Adrenal gland (tissue), 19 donors: ENCODE measurements at places on chromosomes 13 and 19.
A peak's percentile ranks its signal among the peaks of the same experiment; 100 is the strongest.

DNA sequence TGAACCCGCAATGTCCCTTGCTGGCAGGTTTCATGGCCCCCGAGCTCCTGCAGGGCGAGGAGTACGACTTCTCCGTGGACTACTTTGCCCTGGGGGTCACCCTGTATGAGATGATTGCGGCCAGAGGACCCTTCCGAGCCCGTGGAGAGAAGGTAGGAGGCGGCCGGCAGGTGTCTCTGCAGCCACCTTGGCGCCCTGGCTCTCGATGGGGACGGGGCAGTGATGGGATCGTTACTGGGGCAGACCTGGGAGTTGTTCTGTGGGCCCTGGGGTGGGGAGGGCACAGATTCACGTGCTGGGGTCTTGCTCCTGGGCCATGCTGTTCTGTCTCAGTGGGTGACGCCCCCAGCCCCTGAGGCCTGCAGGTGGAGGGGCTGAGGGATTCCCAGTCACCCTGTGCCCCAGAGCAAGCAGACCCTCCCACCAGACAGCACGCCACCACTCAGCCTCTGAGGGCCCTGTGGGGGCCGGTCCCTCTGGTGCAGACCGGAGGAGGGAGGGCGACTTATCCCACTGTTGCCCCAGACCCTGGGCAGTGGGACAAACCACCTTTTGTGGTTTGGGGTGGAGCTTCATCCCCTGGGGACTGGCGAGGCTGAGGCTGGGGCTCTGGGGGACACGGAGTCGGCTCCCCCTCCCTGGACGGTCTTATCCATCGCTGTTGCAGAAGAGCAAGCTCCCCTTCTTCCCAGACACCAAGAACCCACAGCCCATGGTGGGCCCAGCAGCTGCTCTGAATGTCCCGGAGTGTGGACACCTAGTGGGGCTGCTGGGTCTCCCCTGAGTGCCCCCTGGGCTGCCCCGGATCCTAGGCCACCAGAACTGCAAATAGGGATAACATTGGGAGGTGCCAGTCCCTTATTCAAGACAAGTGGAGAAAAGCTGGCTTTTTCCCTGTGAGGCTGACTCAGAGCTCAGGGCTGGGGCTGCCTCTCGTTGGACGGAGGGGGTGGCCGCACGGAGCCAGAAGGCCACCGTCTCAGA, 27.5 kb upstream of the TMEM255B start:
- no peaks in the 10 kb centered on the region for H3K36me3 ChIP-seq
- peaks cover 5% of the 10 kb centered on the region for H3K27me3 ChIP-seq
- H3K4me3 ChIP-seq = no peak overlapping the region

- peak overlapping the region; percentile 96 for H3K27ac ChIP-seq
- peaks cover 16% of the 10 kb centered on the region for H3K4me1 ChIP-seq
- H3K27me3 ChIP-seq = no peaks in the 10 kb centered on the region
- peak overlapping the region; percentile 55 for H3K4me3 ChIP-seq
- no peaks in the 10 kb centered on the region for H3K36me3 ChIP-seq
These were observed 552 bp downstream of the KPNA3 start for GRCh38 chr13:49791711-49792549.

DNA sequence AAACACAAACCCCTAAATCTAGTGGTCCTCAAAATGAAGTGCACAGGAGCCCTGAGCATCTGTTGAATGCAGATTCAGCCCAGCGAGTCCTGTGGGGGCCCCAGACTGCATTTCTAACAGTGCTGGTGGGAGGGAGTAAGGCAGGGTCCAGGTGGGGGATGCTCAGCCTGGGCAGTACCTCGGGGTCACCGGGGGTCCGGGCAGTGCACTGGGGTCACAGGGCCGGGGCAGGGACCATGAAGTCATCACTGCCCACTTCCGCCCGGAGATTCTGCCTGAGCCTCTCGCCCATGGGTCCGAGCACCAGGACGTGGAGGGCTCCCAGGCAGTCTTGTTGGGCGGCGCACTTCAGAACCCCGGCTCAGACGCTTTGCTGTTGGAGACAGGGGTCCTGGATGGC, 838 bp upstream of the ATP4B start:
- H3K4me1 ChIP-seq = no peaks in the 10 kb centered on the region
- no peak overlapping the region for H3K27ac ChIP-seq
- no peak for DNase-seq

DNA sequence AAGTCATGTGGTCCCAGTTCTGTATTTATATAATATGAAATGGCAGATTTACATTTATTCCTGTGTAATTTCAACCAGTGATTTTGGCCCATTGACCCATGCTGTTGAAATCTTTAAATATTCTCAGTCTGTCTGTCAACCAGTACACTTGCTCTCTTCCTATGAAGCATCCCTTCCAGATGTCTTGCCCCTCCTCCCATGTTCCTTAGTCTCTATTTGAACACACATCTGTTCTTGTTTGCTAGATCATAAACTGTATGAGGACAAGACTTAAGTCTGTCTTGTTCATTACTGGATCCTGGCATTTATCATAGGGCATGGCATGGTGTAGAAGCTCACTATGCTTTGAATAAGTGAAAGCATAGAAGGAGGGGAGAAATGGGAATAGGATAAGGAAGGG, 34.9 kb downstream of the STARD13 start:
- peak overlapping the region; percentile 68 for H3K27ac ChIP-seq
- DNase-seq = no peak
- no peaks in the 10 kb centered on the region for H3K36me3 ChIP-seq
- H3K4me1 ChIP-seq = peaks cover 37% of the 10 kb centered on the region

DNA sequence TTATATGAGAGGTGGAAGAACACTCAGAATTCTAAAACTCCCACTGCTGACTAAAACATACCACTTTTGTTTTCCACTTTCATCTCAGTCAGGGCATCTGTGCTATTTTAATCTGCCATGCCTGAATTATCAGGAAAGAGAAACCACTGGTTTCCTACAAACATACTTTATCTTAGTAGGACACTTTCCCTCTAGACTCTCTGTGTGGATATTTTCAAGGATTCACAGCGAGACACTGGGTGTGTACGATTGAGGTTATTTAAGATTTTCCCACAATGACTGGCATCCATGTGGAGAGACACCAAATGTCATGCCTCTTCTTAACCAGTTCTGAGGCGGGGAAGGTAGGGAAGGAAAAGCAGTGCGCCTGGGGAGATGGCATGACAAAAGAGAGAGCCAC, 212.2 kb downstream of the ENOX1 start:
- H3K4me3 ChIP-seq = no peak overlapping the region
- no peak overlapping the region for H3K27ac ChIP-seq
- no peaks in the 10 kb centered on the region for H3K4me1 ChIP-seq
- H3K27me3 ChIP-seq = no peaks in the 10 kb centered on the region
- no peaks in the 10 kb centered on the region for H3K36me3 ChIP-seq
- no peak for DNase-seq

DNA sequence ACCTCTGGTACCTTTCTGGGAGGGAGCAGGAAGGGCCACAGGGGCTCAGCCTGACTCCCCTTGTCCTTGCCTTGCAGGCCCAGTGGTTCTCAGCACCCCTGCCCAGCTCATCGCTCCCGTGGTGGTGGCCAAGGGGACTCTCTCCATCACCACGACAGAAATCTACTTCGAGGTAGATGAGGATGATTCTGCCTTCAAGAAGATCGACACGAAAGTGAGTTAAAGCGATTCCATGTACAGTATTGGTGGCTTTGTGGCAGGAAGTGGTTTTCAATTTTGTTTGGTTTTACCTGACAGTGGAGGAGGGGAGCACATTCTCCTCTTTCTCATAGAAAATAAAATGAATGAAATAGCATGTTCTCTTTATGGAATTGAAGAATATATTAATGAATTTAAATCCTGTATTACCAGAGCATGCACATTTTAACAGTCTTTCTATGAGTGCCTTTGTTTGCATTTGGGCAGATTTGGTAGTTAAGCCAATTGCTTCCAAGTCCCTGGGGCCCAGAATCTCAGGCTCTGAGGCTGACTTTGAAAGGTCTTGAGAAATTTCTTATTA, 4.1 kb downstream of the MAB21L1 start:
- no peak for DNase-seq
- no peak overlapping the region for H3K4me3 ChIP-seq
- no peaks in the 10 kb centered on the region for H3K4me1 ChIP-seq
- H3K27me3 ChIP-seq = no peaks in the 10 kb centered on the region
- H3K27ac ChIP-seq = no peak overlapping the region

GRCh38 chr19:623974-624373, 9.4 kb downstream of the POLRMT start:
- H3K4me1 ChIP-seq = no peaks in the 10 kb centered on the region
- no peak overlapping the region for H3K4me3 ChIP-seq
- no peak overlapping the region for H3K27ac ChIP-seq
- H3K36me3 ChIP-seq = no peaks in the 10 kb centered on the region

- no peak overlapping the region for H3K27ac ChIP-seq
- H3K4me3 ChIP-seq = no peak overlapping the region
- no peaks in the 10 kb centered on the region for H3K36me3 ChIP-seq
- no peak for DNase-seq
These were observed 114.2 kb downstream of the TEX29 start for GRCh38 chr13:111434578-111435159.

DNA sequence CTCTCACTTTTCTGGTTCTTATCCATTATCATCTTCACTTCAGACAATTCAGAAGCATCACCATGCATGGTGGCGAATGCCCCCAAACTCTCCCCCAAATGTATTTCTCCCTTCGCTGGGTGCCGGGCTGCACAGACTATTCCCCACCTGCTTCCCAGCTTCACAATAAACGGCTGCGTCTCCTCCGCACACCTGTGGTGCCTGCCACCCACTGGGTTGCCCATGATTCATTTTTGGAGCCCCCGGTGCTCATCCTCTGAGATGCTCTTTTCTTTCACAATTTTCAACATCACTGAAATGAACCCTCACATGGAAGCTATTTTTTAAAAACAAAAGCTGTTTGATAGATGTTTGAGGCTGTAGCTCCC, 2.8 kb upstream of the F10 start:
- no peaks in the 10 kb centered on the region for H3K36me3 ChIP-seq
- H3K27me3 ChIP-seq = no peaks in the 10 kb centered on the region
- no peaks in the 10 kb centered on the region for H3K4me1 ChIP-seq

DNA sequence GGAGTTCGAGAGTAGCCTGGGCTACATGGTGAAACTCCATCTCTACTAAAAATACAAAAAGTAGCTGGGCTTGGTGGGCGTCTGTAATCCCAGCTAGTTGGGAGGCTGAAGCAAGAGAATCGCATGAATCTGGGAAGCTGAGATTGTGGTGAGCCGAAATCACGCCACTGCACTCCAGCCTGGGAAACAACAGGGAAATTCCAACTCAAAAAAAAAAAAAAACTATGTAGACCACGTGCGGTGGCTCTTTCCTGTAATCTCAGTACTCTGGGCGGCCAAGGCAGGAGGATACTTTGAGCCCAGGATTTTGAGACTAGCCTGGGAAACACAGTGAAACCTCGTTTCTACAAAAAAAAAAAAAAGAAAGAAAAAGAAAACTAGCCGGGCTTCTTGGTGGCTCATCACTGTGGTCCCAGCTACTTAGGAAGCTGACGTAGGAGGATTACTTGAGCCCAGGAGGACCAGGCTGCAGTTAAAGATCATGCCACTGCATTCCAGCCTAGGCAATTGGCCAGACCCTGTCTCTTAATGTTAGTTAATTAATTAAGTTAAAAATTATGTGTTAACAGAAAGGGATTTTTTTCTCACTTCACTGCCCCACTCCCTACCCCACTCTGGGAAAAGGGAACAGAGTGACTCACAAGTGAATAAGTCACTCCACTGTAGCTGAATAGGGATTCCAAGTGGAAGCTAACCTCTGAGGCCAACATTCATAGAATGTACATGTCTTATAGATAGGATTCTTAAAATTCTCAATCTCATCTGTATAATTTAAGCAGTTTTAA, 2.2 kb downstream of the ZNF83 start:
- H3K4me1 ChIP-seq = peaks cover 10% of the 10 kb centered on the region
- H3K27me3 ChIP-seq = no peaks in the 10 kb centered on the region
- no peak overlapping the region for H3K4me3 ChIP-seq
- no peak for DNase-seq

DNA sequence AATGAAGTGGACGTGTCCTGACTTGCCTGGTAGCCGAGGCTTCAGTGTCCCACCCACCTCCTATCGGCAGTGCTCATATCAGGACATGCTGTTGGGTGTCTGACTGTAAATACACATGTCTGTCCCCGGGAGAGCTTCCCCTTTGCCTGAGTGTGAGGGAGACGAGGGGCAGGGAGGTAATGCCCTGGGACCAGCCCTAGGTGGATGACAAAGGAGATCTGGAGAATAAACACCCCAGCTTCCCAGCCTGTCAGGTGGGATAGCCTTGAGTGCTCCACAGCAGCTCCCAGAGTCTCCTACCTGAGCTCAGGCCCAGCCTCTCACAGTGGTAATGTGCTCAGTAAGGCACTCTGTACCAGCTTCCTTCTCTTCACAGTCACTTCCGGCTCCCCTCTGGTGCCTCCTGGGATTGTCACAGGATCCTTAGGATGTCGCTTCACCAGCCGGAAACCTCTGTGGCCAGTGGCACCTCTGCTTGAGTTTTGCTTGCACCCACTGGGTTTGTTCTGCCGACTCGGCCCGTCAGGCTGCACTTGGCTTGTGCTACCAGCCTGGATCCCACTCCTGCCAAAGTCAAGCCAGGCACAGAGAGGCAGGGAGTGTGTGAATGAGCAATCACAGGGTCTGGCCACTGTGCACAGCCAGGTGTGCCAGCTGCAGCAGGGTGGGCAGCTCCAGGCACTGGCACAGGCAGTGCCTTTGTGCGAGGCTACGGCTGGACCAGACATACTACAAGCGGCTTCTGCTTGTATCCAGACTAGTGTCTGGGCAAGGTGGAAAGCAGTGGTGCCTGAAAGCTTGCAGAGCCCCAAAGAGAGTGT, 54.4 kb upstream of the RGCC start:
- no peaks in the 10 kb centered on the region for H3K27me3 ChIP-seq
- no peak for DNase-seq
- H3K36me3 ChIP-seq = no peaks in the 10 kb centered on the region
- no peak overlapping the region for H3K27ac ChIP-seq
- H3K4me1 ChIP-seq = no peaks in the 10 kb centered on the region
- H3K4me3 ChIP-seq = no peak overlapping the region

DNA sequence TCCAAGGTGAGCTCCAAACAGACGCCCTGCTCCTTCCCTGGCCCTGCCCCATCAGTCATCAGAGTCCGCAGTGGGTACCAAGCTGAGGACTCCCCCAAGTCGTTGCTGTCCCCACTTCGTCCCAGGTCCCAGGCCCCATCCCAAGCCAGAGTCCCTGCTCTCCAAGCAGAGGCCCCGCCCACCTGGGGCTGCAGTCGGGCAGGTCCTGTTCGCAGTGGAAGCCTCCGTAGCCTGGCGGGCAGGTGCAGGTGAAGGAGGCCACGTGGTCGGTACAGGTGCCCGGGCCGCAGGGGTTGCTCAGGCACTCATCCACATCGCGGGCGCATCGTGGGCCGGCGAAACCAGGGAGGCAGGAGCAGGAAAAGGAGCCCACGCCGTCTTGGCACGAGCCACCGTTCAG, 19.4 kb downstream of the NOTCH3 start:
- no peak for DNase-seq
- no peak overlapping the region for H3K4me3 ChIP-seq
- no peak overlapping the region for H3K27ac ChIP-seq
- no peaks in the 10 kb centered on the region for H3K36me3 ChIP-seq

DNA sequence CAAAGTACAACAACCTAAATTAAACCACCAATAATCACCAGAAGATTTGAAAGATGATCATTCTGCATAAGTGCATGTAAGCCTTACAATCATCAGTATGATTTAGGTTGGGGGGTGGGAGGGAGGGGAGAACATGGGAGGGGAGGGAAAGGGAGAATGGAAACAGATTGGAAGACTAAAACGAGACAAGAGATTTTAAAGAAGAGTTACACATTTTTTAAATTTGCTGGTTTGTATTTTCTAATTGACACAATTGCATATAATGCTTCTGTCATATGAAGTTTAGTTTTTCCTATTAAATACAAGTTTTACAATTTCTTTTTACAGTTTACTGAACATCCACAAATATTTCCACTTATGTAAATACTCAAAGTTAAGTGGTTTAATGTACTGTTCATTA, 2118.9 kb downstream of the PCDH9 start:
- no peaks in the 10 kb centered on the region for H3K4me1 ChIP-seq
- no peaks in the 10 kb centered on the region for H3K36me3 ChIP-seq
- H3K27ac ChIP-seq = no peak overlapping the region
- DNase-seq = no peak
- no peaks in the 10 kb centered on the region for H3K27me3 ChIP-seq
